ENCODE measurements at places on chromosomes 16 and 17.

DNA sequence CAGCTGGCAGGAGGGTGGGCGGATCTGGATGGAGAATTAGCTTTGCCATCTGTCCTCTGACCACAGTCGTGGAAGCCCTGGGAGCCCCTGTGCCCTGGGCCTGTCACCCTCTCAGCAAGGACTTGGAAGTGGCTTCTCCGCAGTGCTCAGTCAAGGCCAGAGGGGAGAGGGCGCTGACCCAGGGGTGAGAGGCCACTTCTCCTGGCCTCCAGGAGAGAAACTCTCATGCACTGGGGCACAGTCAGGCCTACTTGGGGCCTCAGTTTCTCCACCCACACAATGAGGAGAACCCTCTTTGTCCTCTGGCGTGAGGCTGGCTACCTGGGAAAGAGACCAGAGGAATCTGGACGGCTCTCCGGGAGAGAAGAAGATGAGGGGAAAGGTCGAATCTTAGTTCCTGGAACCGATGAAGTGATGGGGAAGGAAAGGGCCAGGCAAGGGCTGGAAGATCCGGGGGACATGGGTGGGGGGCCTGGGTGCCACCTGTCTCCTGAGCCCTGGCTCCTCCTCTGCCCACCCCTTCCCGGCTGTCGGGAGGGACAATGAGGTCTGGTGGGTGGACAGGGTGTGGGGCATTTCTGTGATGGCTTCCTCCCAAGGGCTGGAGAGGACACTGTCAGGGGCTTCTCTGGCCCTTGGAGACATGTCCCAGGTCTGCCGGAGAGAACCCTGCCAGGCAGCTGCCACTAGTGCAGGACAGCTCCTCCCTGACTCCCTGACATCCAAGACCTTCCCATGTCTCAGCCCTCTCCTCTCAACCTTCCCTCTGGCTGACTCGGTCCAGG is 9.0 kb upstream of the ARHGAP27 start:
- DNase-seq = no peak

- DNase-seq = no peak
These were observed 2.4 kb upstream of the MRM1 start for GRCh38 chr17:36598951-36599401.

GRCh38 chr16:79599256-79599836 is 1.2 kb downstream of the MAF start:
- DNase-seq = no peak

DNA sequence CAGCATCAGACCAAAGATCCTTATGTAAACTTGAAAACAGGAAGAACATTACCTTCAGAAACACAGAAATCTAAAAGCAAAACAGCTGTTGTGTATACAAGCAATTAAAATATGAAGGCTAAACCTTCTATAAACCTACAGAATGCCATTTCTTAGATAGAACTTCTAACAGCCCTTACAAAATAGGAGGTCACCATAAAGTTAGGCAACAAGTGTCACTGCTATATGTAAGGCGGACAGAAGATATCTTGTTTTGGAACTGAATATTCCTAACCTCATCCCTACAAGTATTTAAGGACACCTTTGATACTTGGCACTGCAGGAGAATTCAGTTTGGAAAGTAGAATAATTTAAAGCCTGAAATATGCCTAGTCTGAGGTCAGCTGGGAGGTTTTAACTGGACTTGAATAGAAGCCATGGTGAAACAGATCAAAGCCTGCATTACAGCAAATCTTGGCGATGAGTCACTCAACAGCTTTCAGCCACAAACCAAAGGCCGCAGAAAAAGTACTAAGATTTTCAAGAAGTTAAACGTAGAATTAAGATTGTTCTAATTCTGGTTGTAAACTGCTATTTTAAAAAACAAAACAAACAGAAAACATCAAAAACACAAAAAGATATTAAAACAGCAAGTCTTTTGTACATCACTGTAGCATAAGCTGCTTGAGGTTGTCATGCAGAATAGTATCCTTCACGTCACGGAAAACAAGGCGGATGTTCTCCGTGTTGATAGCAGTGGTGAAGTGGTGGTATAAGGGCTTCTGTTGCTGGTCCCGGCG is 42.7 kb downstream of the GNA13 start:
- DNase-seq = peak; percentile 27

DNA sequence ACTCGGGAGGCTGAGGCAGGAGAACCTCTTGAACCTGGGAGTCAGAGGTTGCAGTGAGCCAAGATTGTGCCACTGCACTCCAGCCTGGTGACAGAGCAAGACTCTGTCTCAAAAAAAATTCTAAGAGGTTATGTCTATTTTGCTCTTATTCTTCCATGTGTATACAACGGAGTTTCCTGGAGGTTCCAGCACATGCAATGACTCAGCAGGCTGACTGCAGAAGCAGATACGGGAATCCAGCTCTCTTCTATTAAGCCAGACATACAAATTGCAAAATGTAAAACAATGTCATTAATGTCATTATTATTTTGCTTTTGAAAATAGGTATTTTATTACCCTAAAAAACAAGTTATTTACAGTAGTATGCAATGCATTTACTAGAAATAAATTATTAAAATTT is 18.4 kb downstream of the MIEF2 start:
- no peak for DNase-seq

DNA sequence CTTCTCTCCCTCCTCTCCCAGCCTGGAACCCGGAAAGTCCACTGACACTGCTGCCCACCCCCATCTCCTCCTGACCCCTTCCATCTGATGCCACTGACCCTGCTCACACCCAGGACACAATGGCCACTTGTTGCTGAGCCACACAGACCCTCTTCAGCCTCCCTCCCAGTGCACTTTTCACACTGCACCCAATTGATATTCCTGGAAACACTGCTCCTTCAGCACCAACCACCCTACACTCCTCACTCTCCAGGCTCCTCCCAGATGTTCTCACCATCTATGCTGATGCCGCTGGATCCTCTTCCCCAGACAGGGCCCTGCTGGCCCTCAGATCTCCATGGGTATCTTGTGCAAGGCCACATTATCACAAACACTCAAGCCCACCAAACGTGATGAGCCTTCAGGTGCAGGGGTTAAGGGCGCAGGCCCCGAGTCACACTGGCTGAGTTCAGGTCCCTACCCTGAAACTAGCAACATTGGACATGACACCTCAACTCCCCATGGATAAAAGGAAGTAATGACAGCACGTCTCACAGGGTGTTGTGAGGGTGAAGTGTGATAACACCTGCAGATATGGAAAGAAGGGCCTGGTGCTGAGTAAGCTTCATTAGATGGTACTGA is 238.1 kb downstream of the ZNF423 start:
- DNase-seq = no peak

DNA sequence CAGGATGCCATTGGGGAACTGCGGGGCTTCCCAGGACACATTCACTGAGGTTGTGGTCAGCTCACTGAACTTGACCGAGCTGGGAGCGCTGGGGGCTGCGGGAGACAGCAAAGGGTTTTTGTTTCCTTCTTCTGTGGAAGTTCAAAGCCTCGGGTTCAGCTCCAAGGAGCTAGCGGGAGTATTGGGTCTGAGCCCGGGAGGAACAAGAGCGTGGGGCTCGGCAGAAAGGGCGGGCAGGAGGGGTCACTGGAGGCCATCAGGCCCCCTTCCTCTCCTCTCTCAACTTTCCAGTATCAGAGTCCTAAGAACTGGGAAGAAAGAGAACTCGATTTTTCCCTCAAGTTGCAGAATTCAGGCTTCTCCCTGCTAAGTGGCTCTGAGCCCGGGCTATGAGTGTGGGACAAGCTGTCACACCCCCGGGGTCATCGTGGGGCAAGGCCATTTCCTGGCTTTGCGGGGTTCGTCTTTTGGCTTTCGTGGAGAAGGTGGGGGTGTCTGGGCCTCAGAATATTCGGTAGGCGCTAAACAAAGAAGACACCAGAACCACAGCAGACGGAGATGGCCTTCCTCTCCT is 53.6 kb upstream of the CDC42EP4 start:
- DNase-seq = no peak

DNA sequence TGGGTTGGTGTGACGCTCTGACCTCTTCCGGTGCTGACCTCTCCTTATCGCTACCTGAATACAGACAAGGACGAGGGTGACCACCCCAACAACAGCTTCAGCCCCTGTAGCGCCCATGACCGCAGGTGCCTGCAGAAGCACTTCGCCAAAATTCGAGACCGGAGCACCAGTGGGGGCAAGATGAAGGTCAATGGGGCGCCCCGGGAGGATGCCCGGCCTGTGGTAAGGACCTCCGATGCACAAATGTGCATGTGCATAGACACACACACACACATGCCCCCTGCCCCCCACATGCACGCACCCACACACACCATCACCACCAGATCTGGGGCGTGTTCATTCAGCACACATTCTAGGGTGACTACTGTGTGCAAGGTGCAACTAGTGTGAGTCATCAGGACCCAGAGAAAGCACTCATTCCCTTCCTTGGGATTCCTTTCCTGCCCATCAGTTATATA is 9.7 kb downstream of the IGFBP4 start:
- DNase-seq = no peak

DNA sequence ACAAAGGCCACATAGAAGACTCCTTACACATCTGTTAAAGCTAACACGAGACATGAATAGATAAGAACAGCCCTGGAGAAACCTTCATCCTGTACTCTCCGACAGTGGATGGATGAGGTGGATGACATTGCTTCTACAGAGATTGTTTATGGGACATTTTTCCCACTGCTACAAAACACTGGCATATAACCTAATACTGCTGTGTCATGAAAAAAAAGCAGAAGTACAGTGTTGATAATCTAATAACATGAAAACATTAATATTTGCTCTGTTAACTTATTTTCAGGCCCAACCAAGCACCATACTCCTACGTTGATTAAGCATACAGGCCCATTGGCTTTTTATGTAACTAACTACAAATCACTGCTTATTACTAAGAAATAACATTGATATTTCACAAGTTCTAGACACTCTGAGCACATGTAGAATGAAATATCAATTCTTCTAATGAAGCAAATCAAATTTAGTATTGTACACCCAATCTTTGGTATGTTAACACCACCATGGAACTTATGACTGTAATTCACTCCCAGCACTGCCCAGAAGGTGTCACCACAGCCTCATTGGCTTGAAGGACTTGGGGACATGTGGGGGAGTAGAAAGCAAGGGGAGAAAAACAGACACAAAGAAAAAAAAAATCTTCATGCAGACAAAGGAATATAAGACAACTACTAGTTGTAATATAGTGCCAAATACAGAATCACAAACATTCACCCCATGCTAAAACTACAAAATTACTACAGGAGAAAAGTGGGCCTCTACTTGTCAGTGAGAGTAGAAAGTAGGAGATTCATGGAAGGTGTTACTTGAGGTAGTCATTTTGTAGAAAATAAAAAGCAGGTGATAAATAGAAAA is 330.0 kb upstream of the PMFBP1 start:
- DNase-seq = no peak

GRCh38 chr17:82117139-82118090 is 19.4 kb upstream of the FASN start:
- DNase-seq = no peak

GRCh38 chr17:42980766-42981397 is 517 bp downstream of the RUNDC1 start:
- peak; percentile 70 for DNase-seq

GRCh38 chr17:72075995-72076677 is 44.7 kb upstream of the SOX9 start:
- no peak for DNase-seq

DNA sequence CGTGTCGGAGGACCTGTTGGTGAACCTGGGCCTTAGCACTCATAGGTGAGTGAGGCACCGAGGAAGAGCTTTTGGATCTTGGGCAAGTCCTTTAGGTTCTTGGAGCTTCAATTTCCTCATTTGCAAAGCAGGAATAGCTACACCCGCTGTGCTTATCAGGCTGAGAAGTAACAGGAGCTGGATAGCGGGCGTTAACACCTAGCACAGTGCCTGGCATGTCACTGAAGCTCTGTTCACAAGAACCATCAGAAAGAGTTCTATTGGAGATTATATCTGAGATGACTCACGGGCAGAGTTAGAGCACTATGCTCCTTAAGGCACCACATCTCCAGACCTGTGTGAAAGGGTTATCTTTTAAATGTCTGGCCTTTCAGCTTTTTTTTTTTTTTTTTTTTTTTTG is 12.8 kb downstream of the MEOX1 start:
- DNase-seq = no peak

DNA sequence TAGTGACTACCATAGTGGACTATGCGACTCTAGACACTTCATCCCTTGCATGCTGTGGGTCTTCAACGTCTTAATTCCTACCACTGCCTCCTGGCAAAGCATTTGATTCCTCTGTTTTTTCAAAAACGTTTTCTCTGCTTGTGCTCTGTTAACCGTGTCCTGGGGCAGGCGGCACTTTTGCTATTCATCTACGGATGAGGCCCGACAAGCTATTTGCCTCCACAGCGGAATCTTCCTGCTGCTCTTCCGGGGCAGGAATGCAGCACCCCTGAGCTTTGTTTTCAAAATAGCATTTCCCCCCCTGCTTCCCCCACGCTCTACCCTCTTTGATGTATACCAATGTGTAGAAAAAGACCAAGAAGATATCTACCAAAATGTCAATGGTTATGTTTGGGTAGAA is 39.8 kb upstream of the METTL16 start:
- DNase-seq = no peak

Data from stimulated activated CD8-positive, alpha-beta memory T cell treated with anti-CD3 and anti-CD28 coated beads, Interleukin-7, amount 100 ng/mL, for 48 hours (primary cell).